ENCODE measurements at places on chromosomes 7 and 10. TPM values are rescaled to one million over a fixed set of nuclear protein-coding genes. Genes with fewer than 3 reads are reported as not detected.

PLEKHS1 gene
- not detected for total RNA-seq

DNA sequence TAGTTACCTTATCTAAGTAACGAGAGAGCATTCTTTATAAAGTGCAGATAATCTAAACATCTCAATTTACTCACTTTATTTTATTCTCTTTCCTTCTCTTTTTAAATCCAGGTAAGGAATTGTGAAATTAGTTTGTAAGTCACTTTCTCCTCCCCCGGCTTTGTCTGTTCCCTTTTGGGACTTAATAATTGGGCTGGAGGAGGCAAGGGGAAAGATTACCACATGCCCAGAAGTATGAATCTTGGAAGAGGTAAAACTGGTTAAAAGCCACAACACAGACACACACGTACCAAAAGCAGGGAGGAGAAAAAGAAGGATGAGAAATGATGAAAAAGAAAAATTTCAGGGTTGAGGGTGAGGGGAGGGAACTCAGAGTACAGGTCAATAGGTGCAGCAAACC, 63.3 kb upstream of the LRRC17 start:
- no peak for DNase-seq

- no peak for DNase-seq
Observed at GRCh38 chr7:142571581-142571980, 177.7 kb upstream of the PRSS1 start.

SLC25A28 gene
- total RNA-seq = 17.4 TPM

ENKUR gene
- not detected for total RNA-seq

DNA sequence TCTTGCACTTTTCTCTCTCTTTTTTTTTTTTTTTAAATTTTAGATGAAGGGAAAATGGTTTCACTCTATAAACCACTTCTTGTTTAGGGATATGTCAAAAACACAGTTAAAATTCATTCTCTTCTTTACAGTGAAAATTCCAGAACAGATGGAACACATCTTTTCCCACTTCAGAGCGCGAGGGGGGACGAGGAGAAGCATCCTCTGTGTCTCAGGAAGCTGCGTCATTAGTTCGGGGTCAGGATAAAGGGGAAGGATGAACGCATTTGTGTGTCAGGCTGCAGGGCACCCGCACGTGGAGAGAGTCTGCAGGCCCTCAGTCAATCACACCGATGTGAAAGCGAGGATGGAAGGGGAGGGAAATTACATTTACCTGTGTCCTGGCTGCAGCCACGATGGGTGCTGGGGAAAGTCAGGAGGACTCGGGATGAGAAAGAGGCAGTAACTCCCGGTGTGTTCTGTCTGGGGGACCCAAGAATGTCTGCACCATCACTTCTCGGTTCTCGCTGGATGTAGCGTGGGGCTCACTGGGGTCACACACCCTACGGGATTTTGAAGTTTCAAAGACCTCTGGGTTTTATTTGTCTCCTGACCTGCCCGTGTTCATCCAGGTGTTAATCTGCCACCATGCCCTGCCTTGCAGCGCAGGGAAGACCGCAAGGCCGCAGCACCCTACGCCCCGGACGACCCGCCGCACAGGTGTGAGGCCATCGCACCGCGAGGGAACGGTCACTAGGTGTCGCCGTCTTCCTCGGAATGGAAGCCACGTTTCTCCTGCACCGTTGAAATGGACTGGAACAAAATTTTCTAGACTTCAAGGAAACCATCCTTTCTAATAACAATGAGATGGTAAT, 66.7 kb upstream of the PITRM1 start:
- DNase-seq = peak; percentile 33

DNA sequence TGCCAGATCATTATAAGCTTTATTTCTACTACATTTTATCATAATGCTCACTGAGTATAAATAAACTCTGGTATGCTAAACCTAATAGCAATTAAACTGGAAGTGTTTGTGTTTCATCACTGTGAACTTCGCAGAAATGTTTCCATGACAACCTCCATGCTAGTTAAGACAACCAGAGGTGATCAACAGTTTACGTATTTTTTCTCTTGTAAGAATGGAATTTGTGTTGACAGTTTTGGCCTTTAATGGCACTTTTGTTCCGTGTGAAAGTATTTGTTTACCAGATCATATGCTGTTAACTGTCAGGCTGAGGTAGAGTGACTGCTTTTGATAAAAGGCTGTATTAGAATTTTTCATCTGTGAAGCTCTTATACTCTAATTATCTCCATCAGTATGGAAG, 212.1 kb upstream of the PPP1R3A start:
- no peak for DNase-seq

DNA sequence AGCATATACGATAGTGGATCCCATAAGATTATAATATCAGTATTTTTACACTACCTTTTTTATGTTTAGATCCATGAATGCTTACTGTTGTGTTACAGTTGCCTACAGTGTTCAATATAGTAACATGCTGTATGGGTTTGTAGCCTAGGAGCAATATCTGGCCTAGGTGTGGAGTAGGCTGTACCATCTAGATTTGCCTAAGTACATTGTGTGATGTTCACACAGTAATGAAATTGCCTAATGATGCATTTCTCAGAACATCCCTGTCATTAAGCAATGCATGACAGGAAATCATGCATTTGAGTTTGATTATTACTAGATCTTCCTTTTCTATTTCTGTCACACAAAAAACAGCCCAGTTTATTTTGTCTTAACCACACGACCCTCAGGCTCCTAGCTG, 14.5 kb downstream of the CBX3 start:
- no peak for DNase-seq

GRCh38 chr7:85521108-85521694, 334.3 kb upstream of the SEMA3D start:
- DNase-seq = no peak

- peak; percentile 52 for DNase-seq
Observed at GRCh38 chr7:12130609-12131008, 80.5 kb upstream of the TMEM106B start.

DNA sequence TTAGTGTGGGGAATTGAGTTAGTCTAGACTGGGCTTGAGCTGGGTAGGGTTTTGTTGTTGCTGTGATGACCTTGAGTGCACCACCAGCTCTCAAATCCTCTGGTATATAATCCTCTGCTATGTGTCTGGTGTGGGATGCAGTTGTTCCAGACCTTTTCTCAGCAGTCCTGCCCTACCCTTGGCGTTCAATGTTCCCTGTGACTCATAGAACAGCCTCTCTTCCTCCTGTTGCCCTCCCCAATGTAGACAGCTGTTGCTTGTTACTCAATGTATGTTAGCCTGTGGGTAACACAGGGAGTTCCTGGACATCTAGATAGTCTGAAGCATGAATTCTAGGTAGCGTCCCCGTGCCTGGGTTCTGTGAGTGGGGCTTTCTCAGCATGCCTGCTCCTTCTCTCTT, 19.8 kb downstream of the ACBD7 start:
- no peak for DNase-seq

DNA sequence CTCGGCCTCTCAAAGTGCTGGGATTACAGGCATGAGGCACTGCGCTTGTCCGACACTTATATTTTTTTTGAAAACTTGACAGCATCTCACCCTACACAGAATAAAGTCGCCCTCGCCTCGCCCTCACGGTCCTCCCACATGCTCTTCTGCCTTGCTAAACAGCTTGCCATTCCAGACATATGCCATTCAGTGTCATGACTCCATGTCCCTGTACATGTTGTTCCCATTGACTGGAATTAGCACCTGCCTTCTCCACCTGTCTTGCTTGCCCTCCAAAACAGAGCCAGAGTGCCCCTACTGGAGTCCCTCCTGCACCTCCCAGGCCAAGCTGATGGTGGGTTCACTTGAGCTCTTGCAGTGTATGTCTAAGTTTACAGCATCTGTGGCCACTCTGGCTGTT, 6.2 kb downstream of the NIPSNAP2 start:
- DNase-seq = no peak

DGKI gene
- total RNA-seq = 0.29 TPM

DNA sequence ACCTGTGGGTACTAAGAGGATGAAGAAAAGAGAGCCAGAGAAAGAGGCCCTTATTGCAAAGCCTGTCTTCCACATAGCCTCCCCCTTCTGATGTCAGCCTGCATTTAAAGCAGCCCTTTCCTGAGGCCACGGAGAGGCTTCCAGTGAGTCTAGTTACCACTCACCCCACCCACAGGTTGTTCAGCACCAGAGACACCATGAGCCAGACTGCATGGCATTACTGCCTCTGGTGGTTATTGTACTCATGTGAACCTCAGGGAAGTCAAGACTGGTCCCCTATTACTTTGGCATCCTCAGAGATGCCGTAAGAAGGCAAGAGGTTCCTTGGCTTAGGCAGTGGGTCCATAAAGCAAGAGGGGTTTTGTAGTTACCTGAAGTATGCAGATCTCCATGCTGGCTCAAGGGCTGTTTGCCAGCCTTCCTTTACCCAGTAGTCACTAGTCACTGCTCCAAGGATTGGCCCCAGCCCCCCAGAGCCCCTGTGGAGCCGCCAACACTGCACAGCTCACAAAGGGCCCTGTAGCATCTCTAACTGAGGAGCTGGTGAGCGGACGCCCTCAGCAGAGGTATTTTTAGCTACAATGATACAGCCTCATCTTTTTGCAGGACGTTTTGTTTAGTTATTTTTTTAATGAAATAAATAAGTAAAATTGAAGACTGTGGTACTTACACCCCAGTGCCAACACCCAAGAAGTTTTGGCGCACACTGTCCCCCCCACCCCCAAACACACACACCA, 20.7 kb downstream of the LRRC4 start:
- DNase-seq = no peak

GRCh38 chr7:130444751-130445407, 4.1 kb upstream of the CEP41 start:
- DNase-seq = no peak

DNA sequence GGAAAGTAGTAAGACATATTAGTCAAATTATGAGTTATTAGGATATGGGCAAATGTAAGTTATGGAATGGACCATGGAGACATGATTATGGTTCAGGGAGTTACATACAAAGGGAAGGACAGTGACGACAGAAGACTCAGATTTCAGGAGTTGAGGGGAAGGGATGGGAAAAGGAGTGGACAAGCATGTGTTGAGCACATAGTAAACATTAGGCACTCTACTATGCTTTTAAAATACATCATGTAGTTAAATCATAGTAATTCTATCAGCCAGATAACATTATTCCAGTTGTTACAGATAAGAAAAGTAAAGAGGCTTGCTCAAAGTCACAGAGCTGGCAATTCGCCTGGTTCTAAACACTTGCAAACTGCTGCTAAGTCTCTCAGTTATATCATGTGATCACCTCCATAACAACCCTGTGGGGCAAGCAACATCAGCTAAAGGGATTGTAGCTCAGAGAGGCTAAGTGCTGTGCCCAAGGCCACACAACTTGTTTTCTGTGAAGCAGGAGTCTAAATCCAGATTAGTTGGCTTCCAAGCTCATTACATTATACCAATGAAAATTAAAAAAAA, 115.2 kb upstream of the MDFIC start:
- DNase-seq = no peak

Data from A172 (cell line).